ENCODE measurements at places on chromosomes 5 and 9.
A peak's percentile ranks its signal among the peaks of the same experiment; 100 is the strongest.

- DNase-seq, result no peak
Observed at GRCh38 chr9:77544546-77544945, 103.6 kb downstream of the GNA14 start.

- no peak for DNase-seq
Observed at GRCh38 chr9:78049484-78049883, 17.9 kb upstream of the GNAQ start.

- no peak for DNase-seq
Observed at GRCh38 chr5:179405426-179406030, 60.3 kb upstream of the ADAMTS2 start.

DNA sequence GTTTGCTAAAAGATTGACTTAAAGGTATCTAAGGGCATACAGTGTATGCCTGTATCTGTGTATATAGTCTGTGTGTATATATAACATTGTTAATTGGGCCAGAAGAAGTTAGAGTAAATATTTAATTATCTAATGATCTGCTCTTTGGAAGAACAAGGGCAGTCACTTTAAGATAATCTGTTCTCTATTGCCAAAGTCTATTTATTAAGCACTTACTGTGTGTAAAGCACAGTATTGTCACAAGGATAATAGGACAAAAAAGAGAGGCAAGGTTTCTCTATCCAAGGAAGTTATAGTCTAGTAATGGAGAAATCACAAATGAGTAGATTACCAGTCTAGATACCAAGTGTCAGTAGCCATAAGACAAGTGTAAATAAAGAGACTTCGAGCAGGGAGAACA is 51.5 kb downstream of the SV2C start:
- DNase-seq, result no peak

GRCh38 chr5:82174128-82174918 is 103.8 kb downstream of the RPS23 start:
- peak; percentile 90 for DNase-seq

DNA sequence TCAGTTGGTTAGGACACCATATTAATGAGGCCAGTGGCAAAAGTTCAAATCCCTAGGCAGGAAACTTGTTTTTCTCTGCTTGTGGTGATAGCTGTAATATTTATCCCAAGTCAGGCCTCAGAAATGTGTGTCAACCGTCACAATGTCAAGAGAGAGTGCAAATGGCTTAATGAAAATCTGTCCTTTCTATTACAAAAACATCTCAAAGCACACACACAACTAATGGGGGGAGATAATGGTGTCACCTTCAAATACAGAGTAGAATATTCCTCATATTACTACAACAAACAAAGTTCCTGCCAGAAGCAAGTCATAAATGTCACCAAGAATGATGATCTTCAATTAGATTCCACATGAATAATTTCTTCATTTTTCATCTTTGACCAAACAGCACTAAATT is 127.2 kb upstream of the MARCHF11 start:
- no peak for DNase-seq

DNA sequence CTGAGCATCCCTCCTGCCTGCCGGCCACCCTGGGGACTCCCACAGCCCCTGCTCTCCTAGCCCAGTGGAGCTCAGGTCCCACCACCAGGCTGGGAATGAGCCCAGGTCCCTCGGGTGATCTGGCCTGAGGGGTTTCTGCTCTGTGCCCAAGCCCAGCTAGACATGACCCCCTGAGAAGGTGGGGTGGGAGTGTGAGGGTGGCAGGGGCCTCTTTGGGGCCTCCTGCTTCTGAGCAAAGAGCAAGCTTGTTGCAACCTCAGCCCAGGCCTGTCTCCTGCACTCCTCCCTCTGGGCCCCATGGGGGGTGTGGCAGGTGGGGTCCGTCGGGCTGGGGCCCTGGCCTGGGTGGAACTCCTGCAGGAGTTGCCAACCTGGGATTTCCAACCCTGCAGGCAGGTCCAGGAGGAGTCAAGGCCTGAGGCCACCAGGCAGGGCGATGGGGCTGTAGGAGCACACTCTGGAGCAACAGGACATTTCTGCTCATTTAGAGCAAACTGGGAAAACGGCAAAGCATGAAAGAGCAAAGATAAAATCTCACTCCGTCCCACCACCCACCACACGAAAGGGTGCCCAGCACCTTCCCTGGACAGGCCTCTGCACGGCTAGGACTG is 11.4 kb upstream of the NRARP start:
- no peak for DNase-seq

DNA sequence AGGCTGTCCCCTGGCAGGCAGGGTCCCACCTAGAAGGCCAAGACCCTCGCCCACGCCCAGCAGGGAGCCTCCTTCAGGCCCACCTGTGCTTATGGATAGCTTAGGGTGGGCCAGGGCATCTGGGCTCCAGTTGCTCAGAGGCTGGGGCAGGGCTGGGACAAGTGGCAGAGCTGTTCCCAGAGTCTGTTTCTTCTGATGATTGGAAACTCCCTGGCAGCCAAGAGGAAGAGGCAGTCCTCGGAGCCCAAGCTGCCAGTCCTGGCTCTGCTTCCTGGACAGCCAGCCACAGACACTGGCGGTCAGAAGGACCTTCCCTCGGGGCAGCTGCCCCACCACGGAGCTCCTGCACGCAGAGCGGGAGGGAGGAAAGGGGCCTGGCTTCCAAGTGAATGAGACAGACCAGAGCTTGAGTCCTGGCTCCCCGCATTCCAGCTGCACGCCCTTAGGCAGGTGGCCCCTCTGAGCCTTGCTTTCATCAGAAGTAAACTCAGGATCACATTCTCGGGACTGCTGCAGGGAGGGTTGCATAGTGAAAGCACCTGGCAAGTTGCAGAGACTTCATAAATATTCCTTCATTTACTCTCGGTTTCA is 37.9 kb upstream of the GABRP start:
- DNase-seq, result no peak

- DNase-seq, result peak; percentile 17
Observed at GRCh38 chr5:143008809-143009521, 238.8 kb downstream of the ARHGAP26 start.

GRCh38 chr9:130181678-130182380 is 9.6 kb downstream of the NCS1 start:
- DNase-seq, result peak; percentile 85

DNA sequence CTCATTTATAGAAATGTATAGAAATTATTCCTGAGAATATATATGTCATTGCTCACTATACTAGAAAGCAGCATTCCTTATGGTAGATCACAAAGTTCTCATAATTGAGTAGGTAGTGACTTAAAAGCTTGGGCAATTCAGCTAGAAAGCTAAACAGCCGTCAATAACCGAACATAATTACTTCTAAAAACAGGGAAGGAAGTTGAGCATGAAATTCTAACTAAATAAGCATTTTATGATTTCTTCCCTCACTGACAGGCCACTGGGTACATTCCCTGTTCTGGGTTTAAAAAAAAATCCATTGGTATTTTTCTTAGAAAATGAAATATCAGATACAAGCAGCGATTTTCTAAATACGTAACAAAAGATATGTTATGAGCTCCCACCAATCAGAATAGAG is 91.1 kb upstream of the DAB2 start:
- DNase-seq, result no peak

- peak; percentile 53 for DNase-seq
Observed at GRCh38 chr5:125198270-125198974, 452.0 kb upstream of the ZNF608 start.

DNA sequence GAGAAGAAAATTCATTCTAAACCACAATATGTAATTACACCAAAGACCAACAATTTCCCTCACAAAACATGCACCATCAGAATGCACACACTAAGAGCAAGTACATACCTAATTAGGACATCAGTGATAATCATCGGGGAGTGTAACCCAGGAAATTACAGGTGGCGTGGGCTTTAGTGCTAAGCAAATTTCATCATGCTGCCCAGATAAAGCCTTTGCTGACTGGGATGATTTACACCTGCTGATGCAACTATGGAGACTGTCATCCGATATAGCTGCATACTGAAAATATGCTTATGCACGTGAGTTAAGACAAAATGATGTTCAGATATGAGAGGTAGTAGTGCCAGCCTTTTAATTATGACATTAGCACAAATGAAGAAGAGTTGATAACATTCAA is 123.2 kb downstream of the DCP2 start:
- DNase-seq, result no peak

DNA sequence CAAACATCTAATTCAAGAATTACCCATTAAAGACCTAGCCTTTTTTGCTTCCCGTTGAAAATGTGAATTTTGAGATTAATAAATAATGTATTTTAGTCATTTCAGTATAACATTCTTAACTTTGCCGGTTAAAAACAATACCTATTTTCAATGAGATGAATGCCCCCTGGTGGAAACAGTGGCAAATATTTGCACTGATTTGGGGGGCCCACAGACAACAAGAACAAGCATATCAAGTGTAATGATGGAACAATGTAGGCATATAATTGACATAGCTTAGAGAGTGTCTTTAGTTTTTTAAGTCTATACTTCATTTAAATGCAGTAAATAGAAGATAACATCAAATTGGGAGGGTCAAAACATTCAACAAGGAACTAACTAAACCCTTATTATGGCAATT is 111.9 kb downstream of the NTRK2 start:
- DNase-seq, result peak; percentile 42

GRCh38 chr5:146620669-146621051 is 104.7 kb upstream of the GPR151 start:
- DNase-seq, result no peak

- DNase-seq, result no peak
Observed at GRCh38 chr9:128825923-128826700, 3.5 kb downstream of the SPOUT1 start.

DNA sequence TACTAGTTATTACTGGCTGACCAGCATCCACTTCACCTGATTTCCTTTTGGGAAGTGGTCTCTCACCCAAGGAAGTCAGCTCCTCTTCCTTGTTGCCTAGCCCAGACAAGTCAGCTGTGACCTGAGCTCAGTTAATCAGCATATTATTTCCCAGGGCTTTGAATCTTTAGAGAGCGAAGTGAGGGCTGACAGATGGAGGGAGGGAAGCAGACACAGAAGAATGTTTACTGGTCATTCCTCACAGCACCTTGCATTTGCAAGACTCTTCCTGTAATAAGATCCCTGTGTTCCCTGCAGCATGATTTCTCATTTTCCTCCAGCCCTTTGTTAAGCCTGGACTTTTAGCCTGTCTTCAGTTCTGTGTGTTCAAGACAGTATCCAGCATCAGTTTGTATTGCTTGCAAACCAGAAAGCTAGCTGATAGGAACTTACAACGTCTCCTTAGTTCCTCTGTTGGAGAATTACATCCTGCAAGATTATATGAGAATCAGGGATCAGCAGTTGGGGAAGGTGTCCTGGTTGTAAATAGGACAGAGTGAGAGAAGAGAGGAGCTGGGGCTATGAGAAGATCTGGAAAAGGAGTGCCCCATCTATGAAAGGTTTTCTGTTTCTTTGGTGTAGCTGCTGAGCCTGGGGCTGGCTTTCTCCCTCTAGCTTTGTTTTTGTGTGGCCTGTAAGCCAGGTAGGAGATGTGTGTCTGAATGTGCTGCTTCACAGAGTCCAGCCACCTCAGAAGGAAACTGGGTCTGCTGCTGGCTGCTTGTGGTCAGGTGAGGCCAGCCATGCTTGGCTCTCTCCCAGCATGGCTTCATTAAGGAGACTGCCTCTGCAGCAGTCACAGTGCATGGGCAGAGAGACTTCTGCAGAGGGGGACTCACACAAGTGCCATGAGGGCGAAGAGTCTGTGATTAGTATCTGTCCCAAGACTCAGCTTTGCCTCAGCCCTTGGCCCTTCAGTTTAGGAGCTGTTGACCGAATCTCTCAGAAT is 50.3 kb downstream of the MAN2A1 start:
- DNase-seq, result peak; percentile 14

- DNase-seq, result no peak
Observed at GRCh38 chr5:28914297-28914696, 1875.9 kb upstream of the CDH9 start.

DNA sequence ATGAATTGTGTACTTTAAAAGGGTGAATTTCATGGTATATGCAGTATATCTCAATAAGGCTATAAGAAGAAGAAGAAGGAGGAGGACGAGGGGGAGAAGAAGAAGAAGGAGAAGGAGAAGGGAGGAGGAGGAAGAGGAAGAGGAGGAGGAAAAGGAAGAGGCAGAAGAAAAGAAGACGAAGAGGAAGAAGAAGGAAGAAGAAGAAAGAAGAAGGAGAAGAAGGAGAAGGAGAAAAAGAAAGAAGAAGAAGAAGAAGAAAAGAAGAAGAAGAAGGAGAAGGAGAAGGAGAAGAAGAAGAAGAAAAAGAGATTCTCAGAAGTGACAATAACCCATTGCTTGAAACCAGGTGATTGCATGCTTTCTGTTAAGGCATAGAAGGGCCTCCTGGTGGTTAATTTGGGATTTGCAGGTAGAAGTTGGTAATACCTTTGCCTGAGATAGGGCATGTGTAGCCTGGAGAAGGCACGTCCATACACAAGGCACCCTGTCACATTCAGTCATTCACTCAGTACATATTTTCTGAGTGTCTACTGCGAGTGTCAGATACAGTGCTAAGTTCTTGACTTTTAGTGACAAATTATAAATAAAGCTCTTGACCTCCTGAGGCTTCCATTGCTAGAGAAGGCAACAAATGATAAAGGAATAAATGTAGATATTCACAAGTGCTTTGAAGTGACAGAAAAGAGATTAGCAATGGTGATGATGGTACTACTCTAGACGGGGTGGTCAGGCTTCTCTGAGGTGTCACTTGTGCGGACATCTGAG is 231.3 kb downstream of the NPR3 start:
- DNase-seq, result peak; percentile 73

- DNase-seq, result no peak
Observed at GRCh38 chr9:107976767-107977166, 487.2 kb upstream of the KLF4 start.

DNA sequence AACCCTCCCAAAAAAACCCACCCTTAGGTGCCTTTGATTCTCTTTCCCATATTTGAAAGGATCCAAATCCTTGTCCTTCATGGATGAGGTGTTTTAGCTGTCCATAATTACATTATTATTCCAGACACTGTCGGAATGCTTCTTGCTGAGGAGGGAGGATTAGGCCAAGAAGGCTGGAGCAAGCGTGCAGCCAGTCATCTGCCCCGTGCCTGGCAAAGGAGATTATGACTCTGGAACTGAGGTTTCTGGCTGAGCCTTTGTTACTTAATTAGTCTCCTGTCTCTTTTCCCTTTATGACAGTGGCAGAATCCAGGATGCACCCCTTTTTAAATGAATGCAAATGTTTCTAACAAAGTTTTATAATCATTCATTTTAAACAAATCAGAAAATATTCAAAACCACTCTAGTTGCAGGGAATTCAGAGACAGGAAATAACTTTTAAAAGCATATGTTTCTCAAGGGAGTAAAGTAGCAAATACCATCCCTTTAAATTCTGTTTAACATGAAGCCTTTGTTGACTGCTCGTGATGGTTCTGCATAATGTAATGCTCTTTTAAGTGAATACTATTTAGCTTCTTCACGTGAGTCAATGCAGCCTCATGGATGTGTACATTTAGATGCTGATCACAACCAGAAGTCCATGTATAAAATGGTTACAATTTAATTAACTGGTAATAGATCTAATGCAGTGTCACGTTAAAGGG is 69.8 kb downstream of the GALNT10 start:
- no peak for DNase-seq

Measured in hematopoietic multipotent progenitor cell treated with erythropoietin and hydrocortisone succinate and interleukin-3 and kit ligand, for 6 days (in vitro differentiated cells).